Activated CD4-positive, alpha-beta T cell treated with anti-CD3 and anti-CD28 coated beads for 36 hours (primary cell): ENCODE measurements at places on chromosomes 1 and 21. TPM values are rescaled to one million over a fixed set of nuclear protein-coding genes. Genes with fewer than 3 reads are reported as not detected.

GRCh38 chr1:171267391-171267790 is 19.1 kb downstream of the FMO1 start:
- no peaks in the 10 kb centered on the region for H3K36me3 ChIP-seq
- H3K27ac ChIP-seq = no peak overlapping the region
- peaks cover 21% of the 10 kb centered on the region for H3K27me3 ChIP-seq
- H3K4me3 ChIP-seq = no peak overlapping the region
- no peaks in the 10 kb centered on the region for H3K4me1 ChIP-seq
- no peak for DNase-seq

GRCh38 chr1:173411835-173412742 is 65.0 kb upstream of the PRDX6 start:
- H3K4me3 ChIP-seq = no peak overlapping the region
- peaks cover 1% of the 10 kb centered on the region for H3K36me3 ChIP-seq
- H3K27me3 ChIP-seq = no peaks in the 10 kb centered on the region
- no peak for DNase-seq
- no peak overlapping the region for H3K27ac ChIP-seq

DNA sequence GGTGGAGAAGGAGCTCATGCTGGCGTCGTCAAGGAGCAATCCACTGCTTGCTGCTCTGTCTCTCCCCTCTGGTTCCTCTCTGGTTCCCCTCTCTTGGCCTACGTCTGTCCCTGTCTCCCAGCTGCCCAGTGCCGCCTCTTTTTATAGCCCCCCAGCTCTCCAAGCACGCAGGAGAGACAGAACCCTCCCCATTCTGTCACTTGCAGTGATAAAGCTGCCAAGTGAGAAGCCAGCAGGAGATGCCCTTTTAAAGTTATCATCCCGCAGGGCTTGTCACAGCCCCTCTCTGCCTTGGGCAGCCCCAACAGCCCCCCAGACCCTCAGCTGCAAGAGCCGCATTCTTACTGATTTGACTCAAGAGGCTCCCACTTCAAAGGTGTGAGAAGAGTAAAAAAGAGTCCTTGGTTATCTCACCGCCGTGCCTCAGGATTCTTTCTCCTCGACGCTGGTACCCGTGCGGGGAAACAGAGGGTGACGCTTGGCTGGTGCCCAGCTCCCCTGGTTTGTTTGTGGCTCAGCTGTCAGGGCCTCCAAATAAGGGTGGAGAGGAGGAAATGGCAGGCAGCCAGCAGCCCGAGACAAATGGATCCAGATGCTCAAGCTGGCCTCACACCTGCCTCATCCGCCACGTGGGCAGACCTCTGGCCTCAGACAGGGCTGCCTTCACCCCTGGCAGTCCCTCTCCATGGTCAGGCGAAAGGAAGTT is at the start of gene NPPA:
Gene NPPA, minus strand, starts transcription at position 117 of the 706 bp plus-strand sequence. Its CDS starts 99 bp downstream, at position 18.
- H3K4me1 ChIP-seq = no peaks in the 10 kb centered on the region
- H3K4me3 ChIP-seq = no peak within 1 kb of the TSS
- peaks cover 10% of the 10 kb centered on the region for H3K36me3 ChIP-seq
- no peak within 1 kb of the TSS for H3K27ac ChIP-seq
- no peak for DNase-seq
- peaks cover 7% of the 10 kb centered on the region for H3K27me3 ChIP-seq

DNA sequence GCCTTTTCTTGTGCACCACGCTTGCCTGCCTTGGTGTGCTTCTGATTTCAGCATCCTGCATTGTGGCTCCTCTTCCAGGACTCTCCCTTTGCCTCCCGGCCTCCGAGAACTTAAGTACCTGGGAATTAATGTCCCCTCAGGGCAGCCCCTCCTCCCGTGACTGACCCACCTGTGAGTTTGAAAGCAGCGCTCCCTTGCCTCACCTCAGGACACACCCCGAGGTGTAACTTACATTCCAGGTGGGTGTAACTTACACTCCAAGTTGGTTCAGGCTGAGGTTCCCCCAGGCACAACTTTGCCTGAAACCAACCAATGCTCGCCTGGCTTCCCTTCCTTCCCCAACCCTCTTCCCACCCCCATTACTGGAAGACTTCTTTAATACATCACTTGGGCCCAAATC is 161.4 kb downstream of the KAZN start:
- H3K4me1 ChIP-seq = no peaks in the 10 kb centered on the region
- H3K4me3 ChIP-seq = no peak overlapping the region
- H3K36me3 ChIP-seq = no peaks in the 10 kb centered on the region
- H3K27ac ChIP-seq = no peak overlapping the region
- peaks cover 8% of the 10 kb centered on the region for H3K27me3 ChIP-seq

DNA sequence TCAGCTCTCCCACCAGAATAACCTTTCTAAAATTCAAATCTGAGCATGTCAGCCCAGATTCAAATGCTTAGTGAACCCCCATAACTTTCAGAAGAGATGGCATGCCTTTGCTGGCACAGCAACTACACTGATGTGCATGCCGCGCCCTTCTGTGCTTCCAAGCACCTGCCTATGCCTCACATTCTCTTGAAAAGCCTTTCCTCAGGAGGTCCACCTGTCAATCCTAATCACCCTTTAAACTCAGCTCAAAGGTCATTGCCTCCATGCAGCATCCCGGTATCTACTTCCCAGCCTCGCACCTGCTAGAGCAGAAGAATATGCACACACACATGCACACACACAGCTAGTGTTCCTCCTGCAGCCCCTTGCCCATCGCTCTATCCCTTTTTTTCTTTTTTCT is 5.2 kb upstream of the S100A2 start:
- peak overlapping the region; percentile 49 for H3K27ac ChIP-seq
- no peaks in the 10 kb centered on the region for H3K27me3 ChIP-seq
- DNase-seq = no peak
- no peaks in the 10 kb centered on the region for H3K36me3 ChIP-seq

DNA sequence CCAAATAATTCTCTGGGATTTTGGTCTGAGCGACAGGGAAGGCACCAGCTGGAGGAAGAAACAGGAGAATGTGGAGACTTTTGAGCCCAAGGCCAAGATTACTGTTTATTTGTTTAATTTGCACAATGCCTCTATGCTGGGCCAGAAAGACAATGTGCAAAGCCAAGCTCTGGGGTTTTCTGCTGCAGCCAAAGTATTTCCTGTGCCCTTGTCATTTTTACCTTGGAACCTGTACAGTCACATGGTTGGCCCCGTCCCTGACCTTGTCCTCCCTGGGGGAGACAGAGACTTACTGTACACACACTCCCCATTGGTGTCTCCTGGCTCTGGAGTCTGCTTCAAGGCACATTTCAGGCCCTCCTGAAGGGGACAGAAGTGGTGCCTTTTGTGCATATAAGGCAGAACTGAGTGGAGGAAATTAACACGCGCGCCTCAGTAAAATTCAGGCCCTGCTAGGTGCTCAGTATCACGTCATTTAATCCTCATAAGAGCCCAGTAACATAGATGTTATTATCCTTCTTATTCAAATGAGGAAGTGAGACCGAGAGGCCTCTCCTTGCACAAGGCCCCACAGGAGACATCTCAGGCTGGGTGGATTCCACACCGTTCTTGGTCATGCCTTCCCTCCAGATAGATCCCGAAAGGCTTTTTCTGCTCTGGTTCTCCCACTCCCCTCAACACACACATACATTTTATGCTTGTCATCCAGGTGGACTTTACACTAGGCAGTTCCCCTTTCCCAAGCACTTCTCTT is 21.1 kb downstream of the C1orf115 start:
- H3K27ac ChIP-seq = no peak overlapping the region
- H3K4me3 ChIP-seq = no peak overlapping the region
- no peaks in the 10 kb centered on the region for H3K36me3 ChIP-seq
- no peak for DNase-seq
- peaks cover 3% of the 10 kb centered on the region for H3K27me3 ChIP-seq

- DNase-seq = no peak
- no peaks in the 10 kb centered on the region for H3K27me3 ChIP-seq
- H3K4me1 ChIP-seq = no peaks in the 10 kb centered on the region
- no peak overlapping the region for H3K4me3 ChIP-seq
- H3K36me3 ChIP-seq = peaks cover 9% of the 10 kb centered on the region
Observed at GRCh38 chr1:100511058-100511457, 26.9 kb upstream of the GPR88 start.

DNA sequence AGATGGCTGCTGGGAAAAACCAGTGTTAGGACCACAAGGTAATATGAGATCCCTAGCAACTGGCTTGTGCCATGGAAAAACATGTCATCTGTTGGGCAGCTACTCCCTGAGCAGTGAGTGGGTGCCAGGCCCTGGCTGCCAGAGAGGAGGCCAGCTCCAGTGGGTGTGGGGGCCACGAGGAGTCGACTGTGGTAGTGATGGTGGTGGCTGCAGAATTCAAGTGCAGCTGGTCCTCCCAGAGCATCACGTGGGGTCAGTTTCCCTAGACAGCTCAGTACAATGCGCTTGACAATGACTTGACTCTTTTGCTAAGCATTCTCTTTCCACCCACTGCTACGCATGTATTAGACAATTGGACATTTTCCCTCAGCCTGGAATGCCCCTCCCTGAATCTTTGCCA is 14.5 kb upstream of the CDC42 start:
- H3K27me3 ChIP-seq = no peaks in the 10 kb centered on the region
- H3K27ac ChIP-seq = peak overlapping the region; percentile 68
- no peaks in the 10 kb centered on the region for H3K36me3 ChIP-seq
- no peak overlapping the region for H3K4me3 ChIP-seq
- H3K4me1 ChIP-seq = peaks cover 56% of the 10 kb centered on the region

DNA sequence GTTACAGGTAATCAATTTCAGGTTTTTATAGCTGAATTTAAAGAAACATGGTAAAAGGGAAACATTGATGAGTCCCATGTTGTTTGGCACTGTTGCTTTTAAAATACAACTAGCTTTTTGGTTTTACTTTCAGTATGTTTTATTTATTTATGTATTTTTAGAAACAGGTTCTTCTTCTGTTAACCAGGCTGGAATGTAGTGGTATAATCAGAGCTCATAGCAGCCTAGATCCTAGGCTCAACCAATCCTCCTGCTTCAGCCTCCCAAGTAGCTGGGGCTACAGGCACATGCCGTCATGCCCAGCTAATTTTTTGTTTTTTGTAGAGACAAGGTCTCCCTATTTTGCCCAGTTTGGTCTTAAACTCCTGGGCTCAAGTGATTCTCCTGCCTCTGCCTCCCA is 50.4 kb downstream of the CTTNBP2NL start:
- no peak overlapping the region for H3K4me3 ChIP-seq
- H3K27ac ChIP-seq = no peak overlapping the region
- H3K27me3 ChIP-seq = peaks cover 2% of the 10 kb centered on the region
- no peaks in the 10 kb centered on the region for H3K36me3 ChIP-seq

DNA sequence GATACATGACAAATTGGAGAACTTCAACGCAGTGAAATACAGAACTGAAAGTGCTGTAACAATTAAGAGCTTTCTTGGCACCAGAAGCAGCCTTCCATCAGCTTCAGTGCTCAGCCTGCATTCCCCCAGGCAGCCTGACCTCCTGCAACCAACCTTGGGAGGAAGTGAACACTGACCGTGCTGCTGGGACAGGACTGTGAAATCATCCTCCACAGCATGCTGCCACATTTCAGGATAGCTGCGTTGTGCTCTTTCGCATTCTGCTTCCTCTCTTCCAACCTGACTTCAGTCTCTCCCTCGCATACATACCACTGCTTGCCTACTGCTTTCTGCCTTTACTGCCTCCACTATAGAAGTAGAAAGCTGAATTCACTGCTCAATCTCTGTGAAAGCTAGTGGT is 388.6 kb downstream of the RWDD3 start:
- no peak overlapping the region for H3K4me3 ChIP-seq
- no peak overlapping the region for H3K27ac ChIP-seq
- DNase-seq = no peak
- H3K27me3 ChIP-seq = no peaks in the 10 kb centered on the region
- no peaks in the 10 kb centered on the region for H3K36me3 ChIP-seq
- no peaks in the 10 kb centered on the region for H3K4me1 ChIP-seq

- no peaks in the 10 kb centered on the region for H3K36me3 ChIP-seq
- peak; percentile 52 for DNase-seq
- no peak overlapping the region for H3K27ac ChIP-seq
- H3K27me3 ChIP-seq = peaks cover 2% of the 10 kb centered on the region
- peaks cover 7% of the 10 kb centered on the region for H3K4me1 ChIP-seq
Observed at GRCh38 chr1:183689762-183690204, 36.7 kb upstream of the APOBEC4 start.

GRCh38 chr1:27785781-27786455 is 12.9 kb downstream of the STX12 start:
- H3K36me3 ChIP-seq = peaks cover 20% of the 10 kb centered on the region
- H3K27me3 ChIP-seq = no peaks in the 10 kb centered on the region
- H3K4me1 ChIP-seq = peaks cover 9% of the 10 kb centered on the region
- no peak overlapping the region for H3K4me3 ChIP-seq
- DNase-seq = no peak

DNA sequence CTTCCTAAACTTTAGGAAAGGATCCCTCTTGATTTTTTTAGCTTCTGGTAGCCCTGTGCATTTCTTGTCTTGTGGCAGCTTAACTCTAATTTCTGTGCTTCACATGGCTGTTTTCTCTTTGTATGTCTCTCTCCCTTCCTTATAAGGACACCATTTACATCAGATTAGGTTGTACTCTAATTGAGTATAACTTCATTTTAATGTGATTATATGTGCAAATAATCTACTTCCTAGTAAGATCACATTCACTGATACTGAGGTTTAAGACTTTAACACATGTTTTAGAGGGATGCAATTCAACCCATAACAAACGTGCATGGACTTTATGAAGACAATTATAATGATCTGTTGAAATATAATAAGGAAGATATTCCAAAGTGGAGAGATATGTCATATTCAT is 46.7 kb downstream of the RGS4 start:
- no peaks in the 10 kb centered on the region for H3K4me1 ChIP-seq
- no peak for DNase-seq
- H3K4me3 ChIP-seq = no peak overlapping the region
- no peak overlapping the region for H3K27ac ChIP-seq
- H3K36me3 ChIP-seq = no peaks in the 10 kb centered on the region
- peaks cover 17% of the 10 kb centered on the region for H3K27me3 ChIP-seq

DNA sequence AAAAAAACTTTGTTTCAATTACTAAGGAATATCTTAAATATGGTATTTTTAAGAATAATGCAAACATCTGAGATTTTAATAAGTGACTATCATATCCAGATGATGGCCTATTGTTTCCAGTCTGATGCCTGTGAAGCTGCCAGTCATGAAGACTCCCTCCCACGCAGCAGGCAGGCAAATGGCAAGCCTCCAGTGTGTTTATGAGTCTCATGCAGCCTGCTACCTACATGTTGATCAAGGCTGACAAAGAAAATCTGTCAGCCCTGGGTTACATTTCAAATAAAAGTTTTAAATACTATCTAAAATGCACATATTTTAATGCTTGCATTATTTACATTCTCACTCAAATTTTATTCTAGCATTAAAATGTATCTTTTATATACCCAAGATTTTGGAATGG is 137.6 kb upstream of the RNPC3 start:
- no peaks in the 10 kb centered on the region for H3K36me3 ChIP-seq
- no peaks in the 10 kb centered on the region for H3K27me3 ChIP-seq
- DNase-seq = no peak
- no peaks in the 10 kb centered on the region for H3K4me1 ChIP-seq
- H3K4me3 ChIP-seq = no peak overlapping the region
- H3K27ac ChIP-seq = no peak overlapping the region

DNA sequence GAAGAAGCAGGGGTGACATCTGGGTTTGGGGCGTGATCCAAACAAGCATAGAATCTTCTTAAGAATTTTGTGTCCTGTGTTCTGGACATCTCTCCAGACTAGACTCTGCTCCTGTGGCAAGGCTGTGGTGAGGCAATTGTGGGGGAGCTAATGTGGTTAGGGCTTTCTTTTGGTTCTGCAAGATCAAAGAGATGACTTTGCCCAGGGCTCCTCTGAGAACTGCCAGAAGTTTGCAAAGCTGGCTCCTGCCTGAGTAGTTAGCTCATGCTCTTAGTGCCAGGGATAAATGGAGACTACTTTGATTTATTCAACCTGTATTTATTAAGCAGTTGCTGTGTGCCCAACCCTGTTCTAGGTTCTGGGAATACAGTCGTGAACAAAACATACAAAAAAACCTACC is 34.0 kb upstream of the CRNN start:
- no peaks in the 10 kb centered on the region for H3K4me1 ChIP-seq
- no peak for DNase-seq

Gene FCMR
- total RNA-seq = 49.3 TPM

Gene C1orf21
- total RNA-seq = 2.6 TPM

Gene PLA2G2F
- total RNA-seq = not detected

Gene PCP4
- total RNA-seq = not detected

Gene SELE
- not detected for total RNA-seq
